ENCODE measurements at places on chromosomes 1 and 21.

GRCh38 chr21:24730661-24731060 is 876.6 kb downstream of the MRPL39 start:
- H3K27ac ChIP-seq: no peak overlapping the region
- H3K36me3 ChIP-seq: no peaks in the 10 kb centered on the region
- H3K4me1 ChIP-seq: no peaks in the 10 kb centered on the region
- no peaks in the 10 kb centered on the region for H3K27me3 ChIP-seq
- H3K4me3 ChIP-seq: no peak overlapping the region

- H3K27me3 ChIP-seq: peaks cover 19% of the 10 kb centered on the region
- H3K4me3 ChIP-seq: no peak overlapping the region
- no peak overlapping the region for H3K27ac ChIP-seq
- no peak for DNase-seq
- H3K4me1 ChIP-seq: no peaks in the 10 kb centered on the region
- no peaks in the 10 kb centered on the region for H3K36me3 ChIP-seq
Observed at GRCh38 chr1:3049164-3049563, 19.8 kb upstream of the PRDM16 start.

- H3K4me3 ChIP-seq: no peak overlapping the region
- DNase-seq: no peak
- H3K4me1 ChIP-seq: no peaks in the 10 kb centered on the region
- H3K27me3 ChIP-seq: no peaks in the 10 kb centered on the region
- H3K27ac ChIP-seq: no peak overlapping the region
- H3K36me3 ChIP-seq: peaks cover 13% of the 10 kb centered on the region
Observed at GRCh38 chr1:228343191-228343661, 63.4 kb downstream of the TRIM11 start.

GRCh38 chr21:37374027-37374426 is 7.5 kb downstream of the DYRK1A start:
- peaks cover 80% of the 10 kb centered on the region for H3K4me1 ChIP-seq
- no peak overlapping the region for H3K4me3 ChIP-seq
- H3K27me3 ChIP-seq: no peaks in the 10 kb centered on the region
- H3K36me3 ChIP-seq: peaks cover 36% of the 10 kb centered on the region
- H3K27ac ChIP-seq: peak overlapping the region; percentile 31

- H3K27me3 ChIP-seq: no peaks in the 10 kb centered on the region
- H3K27ac ChIP-seq: no peak overlapping the region
- peaks cover 1% of the 10 kb centered on the region for H3K4me1 ChIP-seq
- no peaks in the 10 kb centered on the region for H3K36me3 ChIP-seq
- DNase-seq: peak; percentile 54
Observed at GRCh38 chr1:46179138-46180081, 3.1 kb upstream of the P3R3URF start.

GRCh38 chr21:26098772-26099397 is 71.7 kb downstream of the APP start:
- no peaks in the 10 kb centered on the region for H3K27me3 ChIP-seq
- DNase-seq: no peak
- no peak overlapping the region for H3K27ac ChIP-seq
- peaks cover 12% of the 10 kb centered on the region for H3K36me3 ChIP-seq
- no peaks in the 10 kb centered on the region for H3K4me1 ChIP-seq
